D341Med (cell line): ENCODE measurements at places on chromosomes 5 and 9.

- no peak for DNase-seq
Observed at GRCh38 chr5:156096259-156096658, 230.7 kb upstream of the SGCD start.

DNA sequence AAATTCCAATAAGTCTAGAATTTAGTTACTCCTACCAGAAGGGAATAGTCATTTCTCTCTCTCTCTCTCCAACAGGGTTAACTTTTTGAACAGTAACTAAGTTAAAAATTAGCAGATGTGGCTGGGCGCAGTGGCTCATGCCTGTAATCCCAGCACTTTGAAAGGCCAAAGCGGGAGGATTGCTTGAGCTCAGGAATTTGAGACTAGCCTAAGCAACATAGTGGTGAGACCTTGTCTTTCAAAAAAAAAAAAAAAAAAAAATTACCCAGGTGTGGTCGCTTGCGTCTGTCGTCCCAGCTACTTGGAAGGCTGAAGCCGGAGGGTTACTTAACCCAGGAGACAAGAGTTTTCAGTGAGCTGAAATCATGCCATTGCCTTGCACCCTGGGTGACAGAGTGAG, 639.7 kb downstream of the PTPRD start:
- no peak for DNase-seq

DNA sequence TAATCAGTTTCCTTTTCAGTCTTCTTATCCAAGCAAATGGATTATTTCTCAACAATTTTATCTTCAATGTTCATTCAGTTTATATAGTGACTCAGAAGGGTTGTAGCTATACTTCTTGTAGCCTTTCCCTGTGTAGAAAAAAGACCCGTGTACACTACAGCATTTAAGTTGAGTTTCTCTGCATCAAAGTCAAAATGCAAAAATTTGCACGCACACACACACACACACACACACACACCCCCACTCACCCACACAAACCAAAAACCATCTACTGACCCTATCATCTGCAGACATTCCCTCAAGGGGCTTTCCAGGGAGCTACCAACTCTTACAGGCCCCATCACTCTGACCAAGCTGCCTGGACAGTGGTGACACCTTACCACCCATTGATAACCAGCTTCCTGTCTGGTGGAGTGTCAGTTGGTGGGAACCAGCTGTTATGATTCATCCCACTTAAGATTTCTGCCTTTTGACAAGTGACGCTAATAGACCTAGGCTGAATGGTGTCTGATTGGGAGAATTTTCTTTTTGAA, 12.2 kb upstream of the ELL2 start:
- no peak for DNase-seq

DNA sequence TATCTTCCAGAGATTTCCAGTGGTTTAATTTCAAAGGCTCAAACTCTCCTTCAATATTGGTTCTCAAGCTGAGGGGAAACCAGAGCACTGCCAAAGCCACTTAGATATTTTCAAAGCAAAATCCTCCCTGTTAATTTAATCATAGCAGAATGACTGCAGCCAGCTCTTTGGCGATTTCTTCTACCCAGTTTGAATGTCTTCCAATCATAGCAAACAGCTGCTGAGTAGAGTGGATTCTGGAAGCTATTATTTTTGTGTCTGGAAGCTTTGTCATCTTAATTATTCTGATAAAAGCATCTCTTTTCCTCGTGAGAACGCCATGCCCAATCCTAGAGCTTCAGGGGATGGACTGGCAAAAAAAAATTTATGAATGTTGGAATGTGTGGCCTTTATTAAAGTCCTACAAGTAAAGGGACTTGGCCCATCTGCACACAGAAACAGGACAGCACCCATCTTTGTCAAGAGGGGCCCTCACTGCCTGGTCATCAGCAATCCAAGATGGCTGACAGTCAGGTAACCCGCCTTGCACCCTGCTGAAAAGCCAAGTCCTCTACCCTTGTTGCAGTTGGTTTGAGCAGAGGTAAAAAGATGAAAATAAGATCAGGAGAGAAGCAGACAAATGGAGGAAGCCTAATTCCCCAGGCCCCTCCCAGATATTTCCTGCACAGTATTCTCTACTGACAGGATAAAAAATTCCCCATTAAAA, 125.1 kb downstream of the SUSD1 start:
- no peak for DNase-seq

DNA sequence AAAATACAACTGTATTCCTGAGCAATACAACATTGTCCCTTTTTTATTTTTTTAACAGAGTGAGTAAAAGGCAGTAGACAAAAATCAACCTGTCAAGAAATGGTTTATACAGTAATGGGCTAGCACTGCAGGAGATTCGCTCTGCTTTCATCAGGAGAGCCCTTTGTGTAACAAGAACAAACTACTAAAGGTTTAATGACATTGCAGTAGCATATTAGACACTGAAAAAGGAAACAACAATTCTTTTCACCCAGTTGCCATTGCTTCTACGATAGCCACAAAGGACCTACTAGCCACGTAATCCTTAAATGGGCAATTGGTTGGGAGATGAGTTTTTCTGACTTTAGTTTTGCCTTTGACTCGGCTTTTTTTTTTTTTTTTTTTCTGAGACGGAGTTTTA, 319.8 kb upstream of the TRPM3 start:
- DNase-seq, result no peak

DNA sequence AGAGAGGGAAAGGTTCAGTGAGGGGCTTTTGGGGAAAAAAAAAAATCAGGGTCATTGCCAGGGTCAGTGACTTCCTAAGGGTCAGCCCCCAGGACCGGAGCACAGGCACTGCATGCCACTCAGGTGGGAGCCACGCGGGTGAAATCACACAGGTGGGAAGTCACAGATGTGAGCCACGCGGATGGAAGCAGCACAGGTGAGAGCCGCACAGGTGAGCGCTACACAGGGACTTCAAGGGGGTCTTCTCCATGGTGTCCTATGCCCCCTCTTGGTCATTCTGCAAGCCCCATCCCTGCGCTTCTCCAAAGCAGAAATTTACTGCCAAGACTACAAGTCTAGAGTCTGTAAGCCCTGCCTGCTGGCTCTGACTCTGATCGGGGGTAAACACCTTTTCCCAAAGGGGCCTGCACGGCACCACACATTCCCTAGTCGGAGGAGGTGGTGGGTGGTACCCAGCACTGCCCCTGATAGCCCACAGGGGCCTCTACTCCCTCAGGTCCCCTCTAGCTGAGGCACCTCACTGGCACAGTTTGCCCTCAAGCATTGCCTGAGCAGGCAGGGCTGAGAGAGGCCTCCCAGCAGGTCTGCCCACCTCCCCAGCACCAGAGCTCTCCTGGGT, 18.3 kb upstream of the OBP2B start:
- DNase-seq, result no peak

DNA sequence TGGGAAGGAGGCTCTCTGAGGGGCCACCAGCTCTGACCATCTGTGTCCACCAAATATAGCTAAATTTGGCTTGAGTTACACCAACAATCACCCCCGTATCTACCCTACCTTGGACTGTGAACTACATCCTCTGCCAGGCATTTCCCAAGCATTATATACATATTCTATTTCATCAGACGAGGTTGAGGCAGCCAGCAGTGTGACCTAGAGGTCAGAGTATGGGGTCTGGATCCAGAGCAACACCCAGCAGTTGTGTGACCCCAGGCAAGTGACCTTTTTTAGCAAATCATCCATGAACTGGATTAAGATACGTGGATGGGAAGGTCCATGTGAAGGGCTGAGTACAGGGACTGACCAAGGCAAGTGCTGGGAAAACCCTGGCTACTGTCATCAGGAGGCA, 180.6 kb downstream of the HSPA4 start:
- no peak for DNase-seq

DNA sequence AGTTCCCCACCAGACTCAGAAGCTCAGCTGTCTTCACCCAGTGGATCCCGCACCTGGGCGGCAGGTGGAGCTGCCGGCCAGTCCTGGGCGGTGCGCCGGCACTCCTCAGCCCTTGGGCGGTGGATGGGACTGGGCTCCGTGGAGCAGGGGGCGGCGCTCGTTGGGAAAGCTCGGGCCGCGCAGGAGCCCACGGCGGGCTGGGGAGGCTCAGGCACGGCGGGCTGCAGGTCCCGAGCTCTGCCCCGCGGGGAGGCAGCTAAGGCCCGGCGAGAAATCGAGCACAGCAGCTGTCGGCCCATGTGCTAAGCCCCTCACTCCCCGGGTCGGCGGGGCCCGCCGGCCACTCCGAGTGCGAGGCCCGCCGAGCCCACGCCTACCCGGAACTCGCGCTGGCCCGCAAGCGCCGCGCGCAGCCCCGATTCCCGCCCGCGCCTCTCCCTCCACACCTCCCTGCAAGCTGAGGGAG, 560.0 kb downstream of the BRINP1 start:
- no peak for DNase-seq

DNA sequence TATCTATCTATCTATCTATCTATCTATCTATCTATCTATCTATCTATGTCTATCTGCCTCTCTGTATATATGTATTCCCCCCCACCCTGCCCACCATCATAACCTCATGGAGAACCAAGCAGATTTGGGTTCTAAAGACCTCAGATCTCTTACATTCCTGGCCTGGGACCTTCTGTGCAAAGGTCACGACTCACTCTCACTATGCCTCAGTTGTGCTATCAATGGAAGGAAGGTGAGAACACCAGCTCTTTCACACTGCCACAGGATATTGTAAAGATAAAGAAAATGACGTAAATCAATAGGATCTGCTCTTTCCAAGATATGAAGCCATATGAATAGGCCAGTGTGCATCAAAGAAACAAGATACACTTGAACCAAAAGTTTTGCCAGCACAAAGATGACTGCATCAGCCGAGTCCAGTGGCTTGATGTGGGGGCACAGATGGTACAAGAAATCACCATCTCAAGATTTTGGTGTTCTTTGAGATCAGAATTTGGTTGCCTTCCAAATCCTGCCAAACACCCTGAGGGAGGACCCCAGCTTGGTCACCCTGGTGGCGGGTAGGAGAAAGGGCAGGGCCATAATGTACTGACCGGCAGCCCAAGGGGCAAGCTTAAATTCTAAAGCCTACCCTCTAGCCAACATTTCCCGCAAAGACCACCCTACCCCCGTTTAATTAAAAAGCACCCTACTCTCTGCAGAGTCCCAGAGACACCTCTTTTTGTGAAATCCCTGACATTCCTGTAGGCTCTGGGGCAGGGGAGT, 8.4 kb upstream of the FGF1 start:
- DNase-seq, result no peak

DNA sequence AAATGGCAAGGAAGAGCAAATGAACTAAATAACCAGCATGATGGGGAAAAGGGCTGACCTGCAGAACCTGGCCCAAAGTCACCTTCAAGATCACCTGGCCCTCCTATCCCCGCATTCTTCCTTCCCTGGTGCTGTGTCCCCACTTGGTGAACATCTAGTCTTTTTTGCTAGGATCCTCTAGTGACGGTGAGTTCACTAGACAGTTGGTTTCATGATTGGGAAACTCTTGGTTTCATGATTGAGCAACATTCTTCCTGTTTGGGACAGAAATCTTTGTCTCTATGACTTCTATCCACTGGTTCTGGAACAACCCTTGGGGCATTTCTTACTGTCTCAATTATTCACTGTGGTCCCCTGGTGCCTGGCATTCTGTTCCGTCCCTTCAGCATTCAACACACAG, 50.2 kb upstream of the DAB2IP start:
- DNase-seq, result no peak

- no peak for DNase-seq
Observed at GRCh38 chr5:174524351-174524750, 200.0 kb upstream of the MSX2 start.

- DNase-seq, result no peak
Observed at GRCh38 chr9:117290856-117291622, 123.8 kb downstream of the ASTN2 start.

DNA sequence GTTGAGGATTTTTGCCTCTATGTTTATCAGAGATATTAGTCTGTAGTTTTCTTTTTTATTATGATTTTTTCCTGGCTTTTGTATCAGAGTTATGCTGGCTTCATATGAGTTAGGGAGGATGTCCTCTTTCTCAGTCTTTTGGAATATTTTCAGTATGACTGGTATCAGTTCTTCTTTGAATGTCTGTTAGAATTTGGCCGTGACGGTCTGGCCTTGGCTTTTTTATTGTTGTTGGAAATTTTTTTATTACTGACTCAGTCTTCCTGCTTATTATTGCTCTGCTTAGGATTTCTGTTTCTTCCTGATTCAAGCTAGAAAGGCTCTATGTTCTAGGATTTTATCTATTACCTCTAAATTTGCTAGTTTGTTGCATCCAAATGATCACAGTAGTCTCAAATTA, 421.9 kb downstream of the CDH10 start:
- no peak for DNase-seq

DNA sequence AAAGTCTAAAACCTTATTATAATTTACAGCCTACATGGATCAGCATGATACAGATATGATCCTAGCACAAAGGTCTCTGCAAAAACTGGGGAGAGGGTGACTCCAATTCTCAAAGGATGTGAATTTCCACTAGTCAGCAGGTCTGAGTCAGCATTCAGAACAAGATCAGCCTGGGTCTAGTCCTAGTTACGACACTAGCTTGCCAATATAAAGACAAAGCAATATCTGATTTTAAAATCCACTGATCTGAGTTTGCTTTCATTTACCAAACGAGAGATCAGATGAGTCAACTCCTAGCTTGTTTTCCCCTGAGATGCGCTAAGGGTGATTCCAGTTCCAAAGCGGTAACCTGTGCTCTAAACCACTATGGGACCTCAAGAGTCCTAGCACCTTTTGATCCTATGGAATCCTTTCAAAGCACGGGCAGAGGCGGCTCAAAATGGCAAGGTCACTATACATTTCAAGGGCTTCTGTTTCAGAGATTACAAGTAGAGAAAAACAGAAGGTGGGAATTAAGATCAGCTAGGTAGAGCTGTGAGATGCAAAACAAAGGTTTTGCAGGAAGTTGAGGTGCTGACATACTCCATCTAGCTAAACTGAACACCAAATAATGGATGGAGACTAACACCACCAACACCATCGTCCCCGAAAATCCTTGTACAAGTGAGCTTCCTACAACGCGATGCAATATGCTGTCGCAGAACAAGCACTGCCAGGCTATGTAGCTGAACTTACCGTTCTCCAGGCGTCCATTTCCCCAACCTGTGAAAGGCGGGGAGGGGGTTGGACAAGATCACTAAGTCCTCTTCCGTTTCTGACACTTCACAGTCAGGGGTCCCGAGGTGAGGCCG, 906 bp downstream of the SLC25A51 start:
- DNase-seq, result peak; percentile 4

DNA sequence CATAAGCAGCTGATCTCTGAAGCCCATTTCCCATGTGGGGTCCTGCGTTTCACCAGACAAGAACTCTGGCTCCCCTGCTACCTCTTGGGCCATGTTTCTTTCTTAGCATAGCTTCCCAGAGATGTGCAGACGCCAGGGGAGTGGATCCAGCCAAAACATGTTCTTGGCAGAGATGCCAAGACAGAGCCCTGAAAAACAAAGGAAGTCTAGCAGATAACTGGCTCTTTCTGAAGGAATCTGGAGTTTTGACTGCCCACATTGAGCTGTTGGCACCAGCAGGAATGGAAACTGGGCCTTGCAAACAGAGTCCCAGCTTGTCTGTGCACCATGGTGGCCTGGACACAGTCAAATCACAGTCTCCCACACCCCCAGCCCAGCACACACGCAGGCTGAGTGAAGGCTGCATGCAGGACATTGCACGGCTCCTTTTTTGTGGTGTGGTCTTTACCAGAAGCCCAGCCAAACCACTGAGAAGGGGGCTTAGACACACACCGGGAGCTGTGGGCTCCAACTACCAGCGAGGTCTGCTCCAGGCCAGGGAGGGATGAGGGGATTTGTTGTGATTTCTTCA, 114.7 kb downstream of the SNX18 start:
- no peak for DNase-seq

- no peak for DNase-seq
Observed at GRCh38 chr5:77546-77945, 14.4 kb upstream of the PLEKHG4B start.
